ENCODE measurements at places on chromosomes 3 and 15.
A peak's percentile ranks its signal among the peaks of the same experiment; 100 is the strongest.

GRCh38 chr15:87733541-87733941 lies 523.0 kb downstream of the NTRK3 start:
- no peaks in the 10 kb centered on the region for H3K27me3 ChIP-seq
- H3K27ac ChIP-seq, result no peak overlapping the region
- DNase-seq, result no peak
- H3K4me1 ChIP-seq, result no peaks in the 10 kb centered on the region
- H3K4me3 ChIP-seq, result no peak overlapping the region

GRCh38 chr3:105763659-105764036 lies 105.2 kb downstream of the CBLB start:
- H3K4me3 ChIP-seq, result no peak overlapping the region
- H3K4me1 ChIP-seq, result peaks cover 33% of the 10 kb centered on the region
- peaks cover 20% of the 10 kb centered on the region for H3K36me3 ChIP-seq

- no peak for DNase-seq
- H3K4me1 ChIP-seq, result peaks cover 15% of the 10 kb centered on the region
- H3K4me3 ChIP-seq, result no peak overlapping the region
- no peak overlapping the region for H3K27ac ChIP-seq
Observed at GRCh38 chr3:108297647-108298046, 1.3 kb downstream of the HHLA2 start.

DNA sequence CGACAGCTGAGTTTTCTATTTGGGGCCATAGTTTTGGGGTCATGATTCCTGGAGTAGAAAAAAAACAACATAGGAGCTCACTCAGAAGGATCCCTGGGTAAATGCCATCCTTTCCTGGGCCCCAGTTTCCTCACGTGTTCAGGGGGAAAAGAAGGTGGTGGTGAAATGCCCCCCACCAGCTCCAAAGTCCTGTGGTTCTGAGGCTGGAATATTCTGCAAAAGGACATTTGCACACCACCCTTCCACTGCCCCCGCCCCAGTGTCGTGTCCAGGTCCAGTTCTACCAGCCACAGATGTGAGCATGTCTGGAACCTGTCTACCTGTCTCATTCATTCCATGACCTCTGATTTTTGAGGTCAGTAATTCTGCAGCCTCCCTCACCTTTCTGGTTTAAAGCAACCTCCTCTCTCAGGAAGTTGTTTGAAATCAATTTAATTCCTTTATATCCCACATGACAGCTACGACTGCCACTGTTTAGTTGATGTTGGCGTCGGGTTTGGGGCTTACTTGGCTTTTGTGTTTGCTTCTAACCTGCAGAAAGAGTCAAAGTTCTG lies 82.1 kb downstream of the SMAD3 start:
- H3K27me3 ChIP-seq, result no peaks in the 10 kb centered on the region
- H3K4me3 ChIP-seq, result no peak overlapping the region
- DNase-seq, result no peak
- peak overlapping the region; percentile 10 for H3K27ac ChIP-seq

DNA sequence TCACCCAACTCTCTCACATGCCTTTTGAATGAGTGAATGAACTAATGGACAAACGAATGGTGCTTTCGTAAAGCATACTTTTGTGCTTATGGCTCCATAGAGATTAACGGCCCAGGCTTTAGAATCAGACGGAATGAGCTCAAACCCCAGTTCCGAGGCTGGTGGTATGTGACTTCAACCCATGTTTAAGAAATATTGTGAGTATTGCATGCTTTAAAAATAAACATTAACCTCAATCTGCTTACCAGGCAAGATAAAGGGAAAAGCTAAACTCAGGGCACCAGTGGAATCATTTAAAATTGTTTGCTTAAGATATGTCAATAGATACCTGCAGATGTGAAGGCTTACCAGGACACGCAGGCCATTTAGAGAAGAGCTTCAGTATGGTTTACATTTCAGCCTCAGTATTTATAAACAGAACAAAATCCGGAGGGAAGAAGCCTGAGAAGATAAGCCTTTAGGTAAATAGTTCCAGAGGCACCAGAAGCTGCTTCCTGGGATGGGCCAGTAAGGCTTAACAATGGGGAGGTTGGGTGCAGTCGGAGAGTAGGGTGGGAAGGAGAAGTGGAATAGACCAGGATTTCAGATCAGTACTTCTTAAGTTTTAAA lies 186.4 kb downstream of the ADAMTS9 start:
- no peaks in the 10 kb centered on the region for H3K4me1 ChIP-seq
- no peak overlapping the region for H3K27ac ChIP-seq
- no peaks in the 10 kb centered on the region for H3K27me3 ChIP-seq
- H3K36me3 ChIP-seq, result no peaks in the 10 kb centered on the region
- no peak for DNase-seq
- no peak overlapping the region for H3K4me3 ChIP-seq

DNA sequence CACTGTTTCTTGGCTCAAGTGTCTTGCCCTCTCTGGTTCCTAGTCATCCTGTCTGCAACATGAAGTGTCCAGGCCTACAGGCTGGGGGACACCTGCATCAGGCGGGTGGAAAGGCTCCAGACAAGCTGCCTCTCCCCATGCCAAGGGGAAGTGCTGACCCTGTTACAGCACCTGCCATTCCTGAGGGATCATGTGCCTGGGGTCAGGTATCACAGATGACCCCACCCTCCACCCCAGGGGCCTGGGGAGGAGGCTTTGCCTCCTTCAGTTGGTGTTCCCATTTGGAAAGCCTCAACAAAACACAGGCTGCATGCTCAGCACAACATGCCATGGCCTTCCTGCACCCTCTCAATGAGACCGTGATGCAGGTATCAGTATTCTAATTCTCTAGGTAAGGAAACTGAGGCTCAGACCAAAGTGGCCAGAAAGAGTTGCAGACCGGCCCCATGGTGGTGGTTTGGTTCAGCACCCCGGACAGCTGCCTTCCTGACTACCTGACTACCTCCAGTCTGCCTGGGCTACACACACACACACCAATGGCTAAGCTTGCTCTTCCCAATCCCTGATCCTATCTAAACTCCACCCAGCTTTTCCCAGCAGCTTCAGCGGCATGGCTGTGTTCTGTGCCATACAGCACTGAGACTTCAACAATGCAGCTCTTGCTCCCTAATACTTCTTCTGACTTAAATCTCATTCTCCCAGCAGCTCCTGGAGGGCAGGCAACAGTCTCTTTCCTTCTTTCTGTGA lies 69.7 kb upstream of the LINGO1 start:
- no peaks in the 10 kb centered on the region for H3K4me1 ChIP-seq
- no peak for DNase-seq
- H3K27me3 ChIP-seq, result no peaks in the 10 kb centered on the region
- H3K4me3 ChIP-seq, result no peak overlapping the region

GRCh38 chr3:79019137-79019923 lies 748.5 kb downstream of the ROBO1 start:
- no peaks in the 10 kb centered on the region for H3K27me3 ChIP-seq
- H3K4me1 ChIP-seq, result no peaks in the 10 kb centered on the region
- no peaks in the 10 kb centered on the region for H3K36me3 ChIP-seq
- no peak for DNase-seq

- no peaks in the 10 kb centered on the region for H3K27me3 ChIP-seq
- no peak for DNase-seq
- no peaks in the 10 kb centered on the region for H3K4me1 ChIP-seq
- no peak overlapping the region for H3K27ac ChIP-seq
- H3K4me3 ChIP-seq, result no peak overlapping the region
Observed at GRCh38 chr3:37295925-37296324, 121.5 kb upstream of the LRRFIP2 start.

GRCh38 chr3:149435996-149436885 lies 38.3 kb upstream of the TM4SF4 start:
- H3K36me3 ChIP-seq, result no peaks in the 10 kb centered on the region
- H3K27ac ChIP-seq, result no peak overlapping the region
- no peak overlapping the region for H3K4me3 ChIP-seq
- no peaks in the 10 kb centered on the region for H3K27me3 ChIP-seq

DNA sequence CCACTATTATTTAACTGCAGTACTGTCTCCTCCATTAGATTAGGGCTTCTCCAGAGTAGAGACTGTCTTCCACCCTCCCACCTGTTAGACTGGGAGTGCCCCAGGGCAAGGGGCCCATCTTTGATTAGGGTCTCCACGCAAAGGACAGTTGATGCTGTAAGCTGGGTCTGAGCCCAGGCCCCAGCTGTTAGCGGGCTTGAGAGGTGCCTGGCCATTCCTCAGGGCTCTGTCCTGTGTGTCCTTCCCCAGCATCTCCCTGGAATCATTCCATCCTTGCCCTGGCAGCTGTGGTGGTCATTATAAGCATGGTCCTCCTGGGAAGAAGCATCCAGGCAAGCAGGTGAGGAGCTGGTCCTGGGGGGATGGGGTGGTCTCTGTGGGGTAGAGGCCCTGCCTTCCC lies 6.1 kb downstream of the SLC51B start:
- H3K36me3 ChIP-seq, result no peaks in the 10 kb centered on the region
- H3K4me1 ChIP-seq, result peaks cover 11% of the 10 kb centered on the region
- no peak for DNase-seq
- no peak overlapping the region for H3K4me3 ChIP-seq
- H3K27ac ChIP-seq, result no peak overlapping the region

GRCh38 chr3:129824926-129825541 lies 68.5 kb downstream of the TMCC1 start:
- H3K36me3 ChIP-seq, result peaks cover 3% of the 10 kb centered on the region
- no peaks in the 10 kb centered on the region for H3K4me1 ChIP-seq
- DNase-seq, result peak; percentile 20
- no peak overlapping the region for H3K27ac ChIP-seq
